Urinary bladder (tissue), 4 donors: ENCODE measurements at places on chromosomes 1 and 21. TPM values are rescaled to one million over a fixed set of nuclear protein-coding genes. Genes with fewer than 3 reads are reported as not detected.

The ABCA4 gene
- 0.90 TPM for total RNA-seq

The OR2L8 gene
- 0.53 TPM for total RNA-seq

The ZC3H12A gene
- total RNA-seq = 4.2 TPM

The UBXN10 gene
- 2.4 TPM for total RNA-seq

The SHISA4 gene
- total RNA-seq = 10.1 TPM

The NCF2 gene
- total RNA-seq = 8.6 TPM

The HOOK1 gene
- total RNA-seq = 8.6 TPM

The ZMYND12 gene
- 3.2 TPM for total RNA-seq

The SPATA6 gene
- total RNA-seq = 63.2 TPM
